ENCODE measurements at places on chromosomes 6 and 20. TPM values are rescaled to one million over a fixed set of nuclear protein-coding genes. Genes with fewer than 3 reads are reported as not detected.

DNA sequence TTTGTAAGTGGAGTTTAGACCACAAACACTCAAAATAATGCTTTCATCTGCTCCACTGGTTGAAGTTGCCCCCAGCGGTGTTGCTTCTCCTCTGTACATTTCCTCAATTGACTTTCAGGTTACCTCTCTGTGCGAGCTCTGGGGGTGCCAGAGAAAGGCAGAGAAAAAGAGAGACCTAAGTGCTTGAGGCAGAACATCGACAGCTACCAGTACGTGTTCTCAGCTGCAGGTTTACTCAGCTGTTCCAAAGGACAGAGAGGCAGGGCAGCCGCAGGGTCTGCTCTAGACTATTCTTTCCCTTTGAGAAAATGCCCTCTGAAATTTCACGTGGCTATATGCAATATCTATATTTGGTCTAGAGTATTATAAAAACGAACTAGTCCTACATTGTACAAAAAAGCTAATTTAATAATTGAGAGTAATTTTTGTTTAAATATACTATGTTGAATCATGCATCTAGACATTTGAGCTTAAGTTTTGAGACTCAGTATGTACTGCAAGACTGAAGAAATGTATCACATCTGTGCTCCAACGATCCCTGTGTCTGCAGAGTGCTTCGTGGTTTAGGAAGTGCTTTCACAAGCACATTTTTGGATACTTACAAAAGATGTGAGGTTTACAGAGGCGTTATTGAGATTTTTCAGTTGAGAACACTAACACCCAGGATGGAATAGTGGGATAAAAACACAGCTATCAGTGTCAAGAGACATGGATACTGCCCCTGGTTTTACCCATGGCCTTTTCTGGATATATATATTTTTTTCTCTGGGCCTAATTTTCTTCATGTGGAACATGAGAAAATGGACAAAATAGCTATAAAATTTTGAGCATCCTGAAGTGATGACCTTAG lies 453.6 kb upstream of the FLRT3 start:
- H3K36me3 ChIP-seq: no peaks in the 10 kb centered on the region
- no peak overlapping the region for H3K4me3 ChIP-seq
- H3K27ac ChIP-seq: no peak overlapping the region
- no peaks in the 10 kb centered on the region for H3K27me3 ChIP-seq
- no peaks in the 10 kb centered on the region for H3K4me1 ChIP-seq

DNA sequence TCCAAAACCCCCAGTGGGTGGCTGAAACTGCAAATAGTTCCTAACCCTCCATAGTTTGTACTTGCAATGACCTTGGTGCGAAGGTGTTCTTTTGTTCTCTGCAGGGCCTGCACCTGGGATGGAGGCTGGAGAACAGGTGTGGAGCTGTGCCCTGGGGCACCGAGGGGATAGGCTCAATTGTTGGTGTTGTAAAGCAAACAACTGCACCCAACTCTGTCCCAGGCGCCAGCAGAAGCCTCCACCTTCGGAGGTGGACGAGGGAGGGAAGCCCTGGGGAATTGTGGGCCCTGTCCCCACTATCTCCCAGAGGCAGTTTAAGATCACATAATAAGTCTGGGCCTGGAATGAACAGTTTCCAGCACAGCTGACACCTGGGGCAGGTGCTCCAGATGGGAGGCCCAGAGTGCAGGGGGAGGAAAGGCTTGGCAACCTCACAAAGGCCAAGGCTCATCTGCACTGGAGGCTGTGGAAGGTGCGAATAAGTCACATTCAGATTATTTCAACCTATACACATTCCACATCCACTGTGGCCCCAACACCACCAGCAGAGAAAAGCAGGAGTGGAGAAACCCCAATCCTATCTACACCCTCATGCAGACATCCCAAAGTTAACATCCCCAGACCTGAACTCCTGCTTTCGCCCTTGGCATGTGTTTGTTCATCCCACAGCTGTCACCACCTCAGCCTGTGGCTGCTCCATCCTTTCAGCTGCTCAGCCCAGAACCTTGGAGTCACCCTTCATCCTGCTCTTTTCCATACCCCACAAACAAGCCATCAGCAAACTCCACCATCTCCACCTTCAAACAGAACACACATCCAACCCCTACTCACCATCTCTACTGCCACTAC lies 12.3 kb upstream of the CBFA2T2 start:
- no peak for DNase-seq
- peaks cover 10% of the 10 kb centered on the region for H3K27me3 ChIP-seq
- H3K27ac ChIP-seq: no peak overlapping the region
- H3K4me3 ChIP-seq: no peak overlapping the region
- H3K4me1 ChIP-seq: no peaks in the 10 kb centered on the region
- no peaks in the 10 kb centered on the region for H3K36me3 ChIP-seq

The HLA-DOB gene
- 0.49 TPM for polyA plus RNA-seq

GRCh38 chr20:61758564-61759200 lies 307.0 kb downstream of the TAF4 start:
- no peaks in the 10 kb centered on the region for H3K36me3 ChIP-seq
- H3K27me3 ChIP-seq: no peaks in the 10 kb centered on the region
- no peak overlapping the region for H3K27ac ChIP-seq
- no peak for DNase-seq

The CNKSR3 gene
- polyA plus RNA-seq: 9.7 TPM

The ANKRD66 gene
- not detected for polyA plus RNA-seq

- no peaks in the 10 kb centered on the region for H3K36me3 ChIP-seq
- no peak for DNase-seq
- no peaks in the 10 kb centered on the region for H3K4me1 ChIP-seq
- H3K27me3 ChIP-seq: no peaks in the 10 kb centered on the region
These were observed 61.9 kb downstream of the ECT2L start for GRCh38 chr6:138857775-138858174.

The NKX2-4 gene
- polyA plus RNA-seq: not detected

The FAM209B gene
- 0.17 TPM for polyA plus RNA-seq

GRCh38 chr20:48750941-48751635 lies 76.7 kb downstream of the PREX1 start:
- no peaks in the 10 kb centered on the region for H3K36me3 ChIP-seq
- H3K4me3 ChIP-seq: no peak overlapping the region
- H3K4me1 ChIP-seq: no peaks in the 10 kb centered on the region
- DNase-seq: no peak
- peaks cover 2% of the 10 kb centered on the region for H3K27me3 ChIP-seq

GRCh38 chr6:28134015-28134414 lies 7.7 kb upstream of the ZKSCAN8 start:
- no peak overlapping the region for H3K27ac ChIP-seq
- H3K27me3 ChIP-seq: no peaks in the 10 kb centered on the region
- H3K36me3 ChIP-seq: no peaks in the 10 kb centered on the region
- H3K4me3 ChIP-seq: no peak overlapping the region
- peak; percentile 26 for DNase-seq

The PDE7B gene
- polyA plus RNA-seq: 7.9 TPM

The GRIK2 gene
- 0.40 TPM for polyA plus RNA-seq

DNA sequence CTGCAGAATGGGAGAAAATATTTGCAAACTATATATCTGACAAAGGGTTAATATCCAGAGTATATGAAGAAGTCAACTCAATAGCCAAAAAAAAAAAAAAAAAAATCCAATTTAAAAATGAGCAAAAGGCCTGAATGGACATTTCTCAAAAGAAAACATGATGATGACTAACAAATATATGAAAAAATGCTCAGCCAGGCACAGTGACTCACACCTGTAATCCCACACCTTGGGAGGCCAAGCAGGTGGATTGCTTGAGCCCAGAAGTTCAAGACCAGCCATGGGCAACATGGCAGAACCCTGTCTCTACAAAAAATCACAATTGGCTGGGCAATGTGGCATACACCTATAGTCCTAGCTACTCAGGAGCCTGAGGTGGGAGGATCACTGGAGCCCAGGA lies 2.1 kb upstream of the ECHDC1 start:
- no peaks in the 10 kb centered on the region for H3K27me3 ChIP-seq
- H3K27ac ChIP-seq: no peak overlapping the region
- H3K36me3 ChIP-seq: no peaks in the 10 kb centered on the region

DNA sequence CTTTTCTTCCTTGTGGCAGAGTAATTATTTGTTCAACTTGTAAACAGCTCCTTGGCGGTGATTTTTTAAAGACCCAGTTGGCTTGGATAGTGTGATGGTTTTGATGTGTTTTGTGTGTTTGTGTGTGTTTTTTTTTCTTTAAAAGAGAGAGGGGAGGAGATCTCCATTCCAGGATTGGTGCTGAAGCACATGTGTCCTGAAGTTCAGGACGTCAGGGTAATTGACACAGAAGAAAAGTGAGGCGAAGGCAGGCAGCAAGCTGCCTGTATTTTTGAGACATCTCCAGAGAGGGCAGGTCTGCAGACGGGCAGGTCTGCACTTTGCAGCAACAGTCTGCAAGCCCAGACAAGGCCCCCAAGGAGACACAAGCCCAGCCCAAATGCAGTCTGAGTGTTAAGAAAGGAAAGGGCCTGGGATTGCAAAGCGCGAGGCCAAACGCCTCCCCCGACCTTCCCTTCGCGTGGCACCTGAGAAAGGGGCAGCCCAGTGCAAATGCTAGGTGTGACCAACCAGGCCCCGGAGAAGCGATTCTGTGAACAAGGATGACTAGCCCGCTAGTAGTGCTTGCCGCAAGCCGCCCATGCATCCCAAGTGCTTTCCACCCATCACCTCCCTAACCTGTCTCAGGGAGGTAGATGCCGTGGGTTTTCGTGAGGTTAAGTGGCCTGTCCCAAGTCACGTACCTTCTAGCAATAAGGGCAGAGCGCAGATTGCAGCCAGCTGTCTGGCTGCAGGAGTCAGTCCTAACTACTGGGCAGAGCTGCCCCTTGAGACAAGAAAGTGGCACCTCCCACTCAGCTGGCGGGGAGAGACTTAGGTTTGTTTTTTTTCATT lies 230.5 kb downstream of the ZMYND8 start:
- no peak overlapping the region for H3K27ac ChIP-seq
- H3K4me3 ChIP-seq: no peak overlapping the region
- no peaks in the 10 kb centered on the region for H3K36me3 ChIP-seq

The CALHM6 gene
- polyA plus RNA-seq: 0.18 TPM

GRCh38 chr6:18350271-18350670 lies 36.9 kb upstream of the RNF144B start:
- no peaks in the 10 kb centered on the region for H3K27me3 ChIP-seq
- H3K4me1 ChIP-seq: no peaks in the 10 kb centered on the region
- DNase-seq: peak; percentile 25
- no peak overlapping the region for H3K4me3 ChIP-seq
- no peak overlapping the region for H3K27ac ChIP-seq

DNA sequence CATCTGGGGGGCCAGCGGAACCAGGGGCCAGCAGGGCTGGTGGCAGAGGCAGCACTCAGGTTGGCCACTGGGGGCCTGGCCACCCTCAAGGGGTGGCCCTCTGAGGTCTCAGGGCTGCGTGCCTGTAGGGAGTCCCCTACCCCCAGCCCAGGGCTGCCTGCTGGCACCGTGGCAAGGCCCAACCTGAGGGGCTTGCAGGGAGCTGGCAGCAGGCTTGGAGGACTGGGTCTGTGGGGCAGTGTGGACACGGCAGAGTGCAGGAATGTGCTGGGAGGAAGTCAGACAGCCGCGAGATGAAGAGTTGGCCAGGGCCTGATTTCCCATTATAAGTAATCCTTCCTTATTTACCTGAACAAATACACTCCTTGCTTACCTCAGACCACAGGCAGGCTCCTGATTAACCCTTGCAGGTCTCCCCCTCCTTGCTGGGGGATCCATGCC lies at the start of gene SPDEF:
Gene SPDEF (minus strand): TSS at position 299 of the 441 bp plus-strand sequence. CDS start 11,874 bp downstream, outside the sequence.
- H3K27me3 ChIP-seq: no peaks in the 10 kb centered on the region
- no peaks in the 10 kb centered on the region for H3K36me3 ChIP-seq
- no peak within 1 kb of the TSS for H3K4me3 ChIP-seq
- H3K4me1 ChIP-seq: peaks cover 3% of the 10 kb centered on the region
- no peak within 1 kb of the TSS for H3K27ac ChIP-seq

- no peaks in the 10 kb centered on the region for H3K27me3 ChIP-seq
- H3K4me1 ChIP-seq: no peaks in the 10 kb centered on the region
- H3K36me3 ChIP-seq: no peaks in the 10 kb centered on the region
- H3K27ac ChIP-seq: no peak overlapping the region
- DNase-seq: no peak
These were observed 280.1 kb upstream of the PLCB4 start for GRCh38 chr20:8788831-8789230.

DNA sequence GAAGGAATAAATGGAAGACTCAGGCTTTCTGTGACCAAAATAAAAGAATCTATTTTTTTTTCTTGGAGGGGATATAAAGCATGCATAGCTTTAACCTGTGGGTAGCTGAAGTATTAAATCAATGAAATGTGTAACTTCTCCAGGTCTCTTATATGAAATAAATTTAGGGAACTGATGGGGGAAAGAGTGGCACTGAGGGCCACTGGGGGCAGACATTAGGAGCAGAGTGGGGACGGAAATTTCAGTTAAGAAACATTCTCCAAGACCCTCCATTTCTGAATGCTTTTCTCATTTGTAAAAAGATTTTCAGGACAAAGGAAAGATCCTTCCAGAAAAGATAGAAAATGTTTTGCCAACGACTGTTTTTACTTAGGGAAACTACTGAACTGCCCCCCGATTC lies 131.0 kb downstream of the GPX5 start:
- no peaks in the 10 kb centered on the region for H3K27me3 ChIP-seq
- DNase-seq: no peak
- H3K27ac ChIP-seq: no peak overlapping the region
- no peaks in the 10 kb centered on the region for H3K36me3 ChIP-seq
- H3K4me1 ChIP-seq: no peaks in the 10 kb centered on the region

The SEMG1 gene
- polyA plus RNA-seq: not detected

DNA sequence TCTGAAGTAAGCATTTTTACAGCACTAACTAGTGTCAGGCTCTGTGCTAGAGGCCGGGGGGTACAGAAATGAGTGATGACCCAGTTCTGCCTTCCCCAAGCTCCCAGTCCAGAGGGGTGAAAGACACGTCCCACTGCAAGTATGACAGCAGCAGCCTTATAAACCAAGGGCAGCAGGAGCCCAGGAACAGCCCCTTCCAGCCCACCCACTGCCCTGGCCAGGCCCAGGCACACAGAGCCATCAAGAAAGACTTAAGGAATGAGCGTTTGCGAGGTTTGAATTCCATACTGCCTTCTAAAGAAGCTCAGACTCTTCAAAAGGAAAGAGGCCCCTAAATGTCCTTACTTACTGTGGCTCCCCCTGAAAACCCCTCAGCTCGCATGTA lies 10.0 kb downstream of the TRERF1 start:
- H3K27ac ChIP-seq: peak overlapping the region; percentile 53
- no peaks in the 10 kb centered on the region for H3K27me3 ChIP-seq
- peak; percentile 26 for DNase-seq
- H3K4me1 ChIP-seq: peaks cover 24% of the 10 kb centered on the region
- no peaks in the 10 kb centered on the region for H3K36me3 ChIP-seq

- no peak overlapping the region for H3K4me3 ChIP-seq
- H3K36me3 ChIP-seq: no peaks in the 10 kb centered on the region
- no peaks in the 10 kb centered on the region for H3K4me1 ChIP-seq
- no peaks in the 10 kb centered on the region for H3K27me3 ChIP-seq
- no peak overlapping the region for H3K27ac ChIP-seq
- DNase-seq: no peak
These were observed 57.5 kb downstream of the BFSP1 start for GRCh38 chr20:17473659-17474058.

GRCh38 chr20:54223751-54224150 lies 15.9 kb downstream of the PFDN4 start:
- H3K4me3 ChIP-seq: no peak overlapping the region
- H3K27me3 ChIP-seq: no peaks in the 10 kb centered on the region
- H3K4me1 ChIP-seq: no peaks in the 10 kb centered on the region
- no peak overlapping the region for H3K27ac ChIP-seq

The LGSN gene
- polyA plus RNA-seq: not detected

GRCh38 chr20:46349035-46349741 lies 40.9 kb upstream of the CDH22 start:
- peaks cover 6% of the 10 kb centered on the region for H3K4me1 ChIP-seq
- no peak for DNase-seq
- H3K27me3 ChIP-seq: peaks cover 5% of the 10 kb centered on the region
- peaks cover 2% of the 10 kb centered on the region for H3K36me3 ChIP-seq
- H3K4me3 ChIP-seq: no peak overlapping the region
